ENCODE measurements at places on chromosomes 13 and 19.

- DNase-seq: no peak
These were observed 1.7 kb downstream of the COL4A2 start for GRCh38 chr13:110308656-110309359.

DNA sequence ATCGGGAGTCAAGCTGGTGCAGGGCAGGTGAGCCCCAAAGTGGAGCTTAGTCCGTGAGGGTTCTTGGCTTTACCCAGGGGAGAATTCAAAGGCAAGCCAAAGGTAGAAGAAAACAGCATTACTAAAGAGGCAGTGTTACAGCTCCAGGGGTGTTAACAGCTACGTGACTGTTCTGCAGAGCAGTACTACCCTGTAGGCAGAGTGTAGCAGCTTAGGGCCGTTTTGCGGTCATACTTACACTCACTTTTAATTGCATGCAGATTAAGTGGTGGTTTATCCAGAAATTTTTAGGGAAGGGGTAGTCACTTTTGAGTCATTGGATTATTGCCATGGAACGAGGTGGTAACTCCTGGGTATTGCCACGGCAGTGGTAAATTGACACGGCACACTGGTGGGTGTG is 482.2 kb downstream of the SLITRK5 start:
- no peak for DNase-seq

GRCh38 chr13:100627120-100627519 is 38.5 kb upstream of the GGACT start:
- DNase-seq: no peak

- no peak for DNase-seq
These were observed 15.4 kb upstream of the NOP53 start for GRCh38 chr19:47729799-47730520.

DNA sequence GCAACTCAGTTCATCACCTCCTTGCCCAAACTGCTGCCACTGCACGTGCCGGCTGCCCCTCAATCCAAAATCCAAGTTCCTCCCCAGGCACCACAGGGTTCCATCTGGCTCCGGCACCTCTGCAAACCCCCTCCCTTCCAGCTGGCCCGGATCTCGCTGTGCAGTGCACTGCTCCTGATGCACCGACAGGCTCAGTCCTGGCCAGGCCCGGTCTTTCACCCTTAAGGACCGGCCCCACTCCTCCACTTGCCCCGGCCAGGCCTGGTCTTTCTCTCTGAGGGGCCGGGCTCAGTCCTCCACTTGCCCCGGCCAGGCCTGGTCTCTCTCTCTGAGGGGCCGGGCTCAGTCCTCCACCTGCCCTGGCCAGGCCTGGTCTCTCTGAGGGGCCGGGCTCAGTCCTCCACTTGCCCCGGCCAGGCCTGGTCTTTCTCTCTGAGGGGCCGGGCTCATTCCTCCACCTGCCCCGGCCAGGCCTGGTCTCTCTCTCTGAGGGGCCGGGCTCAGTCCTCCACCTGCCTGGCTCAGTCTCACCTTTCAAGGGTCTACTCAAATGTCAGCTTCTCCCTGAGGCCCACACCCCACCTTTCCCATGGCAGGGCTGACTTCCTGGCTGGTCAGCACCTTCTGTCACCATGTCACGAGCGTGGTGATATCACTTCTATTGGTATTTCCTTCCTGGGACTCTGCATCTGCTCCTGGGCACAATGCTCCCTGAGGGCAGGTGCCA is 6.9 kb downstream of the ZNF787 start:
- DNase-seq: no peak

GRCh38 chr13:49272296-49272695 is 24.6 kb downstream of the CDADC1 start:
- DNase-seq: no peak

GRCh38 chr13:26485288-26485687 is 72.2 kb upstream of the WASF3 start:
- no peak for DNase-seq

- no peak for DNase-seq
These were observed 25.3 kb upstream of the FBN3 start for GRCh38 chr19:8174706-8175105.

DNA sequence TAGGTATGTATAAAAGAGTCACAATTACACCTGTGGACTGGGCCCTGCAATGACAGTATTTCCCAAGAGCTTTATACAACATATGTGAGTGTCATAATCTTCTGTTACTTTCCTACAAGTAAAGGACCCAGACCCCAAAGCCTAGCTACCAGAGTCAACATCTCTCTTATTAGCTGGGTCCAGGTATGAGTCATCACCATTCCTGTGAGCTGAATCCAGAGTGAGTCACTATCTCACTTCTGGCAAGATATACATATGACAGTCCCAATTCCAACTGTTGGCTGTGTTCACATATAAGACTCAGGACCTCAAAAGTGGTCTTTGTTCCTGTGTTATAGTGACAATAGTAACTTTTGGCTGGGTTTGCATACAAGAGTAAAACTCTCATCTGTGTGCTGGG is 46.7 kb downstream of the ZNF729 start:
- no peak for DNase-seq

GRCh38 chr19:10421240-10422045 is 1.1 kb downstream of the PDE4A start:
- DNase-seq: no peak

DNA sequence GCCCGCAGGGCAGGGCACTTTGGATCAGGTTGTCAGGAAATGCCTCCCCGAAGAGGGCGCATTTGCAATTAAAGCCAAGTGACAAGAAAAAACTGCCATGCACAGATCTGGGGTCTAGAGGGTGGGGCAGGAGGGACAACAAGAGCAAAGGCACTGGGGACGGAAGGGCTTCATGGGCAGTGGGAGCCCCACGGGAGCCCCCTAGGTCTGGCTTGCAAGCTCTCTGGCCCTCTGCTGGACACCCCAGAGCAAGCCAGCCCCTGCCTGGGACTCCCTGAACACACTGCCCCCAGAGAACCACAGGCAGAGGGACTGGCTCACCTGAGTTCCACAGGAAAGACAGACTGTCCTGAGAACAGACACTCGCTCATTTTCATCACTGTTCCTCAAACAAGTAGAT is 30.2 kb upstream of the C19orf12 start:
- no peak for DNase-seq

- DNase-seq: no peak
These were observed 2.5 kb upstream of the ZNF121 start for GRCh38 chr19:9586764-9587163.

DNA sequence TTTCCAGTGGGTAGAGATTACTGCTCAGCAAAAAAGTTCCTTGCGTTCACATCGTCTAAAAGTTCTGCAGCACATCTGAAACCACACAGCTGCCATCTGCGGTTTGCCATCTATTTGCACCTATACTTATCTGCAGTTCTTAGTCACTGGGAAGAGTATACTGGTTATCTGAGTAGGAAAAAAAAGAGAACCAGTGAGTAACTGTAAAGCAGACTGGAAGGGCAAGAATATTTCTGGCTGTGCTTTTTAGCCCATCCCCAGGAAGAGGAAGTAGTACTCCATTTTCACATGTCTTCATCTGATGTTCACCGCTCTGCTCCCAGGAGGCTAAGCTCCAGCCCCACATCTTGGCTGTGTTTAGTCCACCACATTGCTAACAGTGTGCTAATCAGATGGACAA is 35.6 kb downstream of the EFNB2 start:
- no peak for DNase-seq

DNA sequence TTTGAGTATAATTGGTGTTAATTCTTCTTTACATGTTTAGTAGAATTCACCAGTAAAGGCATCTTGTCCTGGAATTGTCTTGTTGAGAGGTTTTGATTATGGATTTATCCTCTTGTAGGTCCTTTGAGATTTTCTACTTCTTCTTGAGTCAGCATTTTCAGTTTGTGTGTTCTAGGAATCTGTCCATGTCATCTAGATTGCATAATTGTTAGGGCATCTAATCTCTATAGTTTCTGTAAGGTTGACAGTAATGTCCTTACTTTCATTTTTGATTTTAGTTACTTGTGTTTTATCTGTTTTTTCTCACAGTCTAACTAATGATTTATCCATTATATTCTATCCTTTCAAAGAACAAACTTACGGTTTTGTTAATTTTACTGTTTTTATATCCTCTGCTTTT is 492.0 kb downstream of the FGF9 start:
- DNase-seq: no peak

- no peak for DNase-seq
These were observed 796 bp upstream of the LSM14A start for GRCh38 chr19:34171539-34171876.

GRCh38 chr13:97262058-97262457 is 39.9 kb downstream of the MBNL2 start:
- DNase-seq: no peak

- DNase-seq: no peak
These were observed 28.3 kb downstream of the CYP2B6 start for GRCh38 chr19:41019346-41019745.

- no peak for DNase-seq
These were observed 52.3 kb upstream of the ZNF536 start for GRCh38 chr19:30319876-30320275.

DNA sequence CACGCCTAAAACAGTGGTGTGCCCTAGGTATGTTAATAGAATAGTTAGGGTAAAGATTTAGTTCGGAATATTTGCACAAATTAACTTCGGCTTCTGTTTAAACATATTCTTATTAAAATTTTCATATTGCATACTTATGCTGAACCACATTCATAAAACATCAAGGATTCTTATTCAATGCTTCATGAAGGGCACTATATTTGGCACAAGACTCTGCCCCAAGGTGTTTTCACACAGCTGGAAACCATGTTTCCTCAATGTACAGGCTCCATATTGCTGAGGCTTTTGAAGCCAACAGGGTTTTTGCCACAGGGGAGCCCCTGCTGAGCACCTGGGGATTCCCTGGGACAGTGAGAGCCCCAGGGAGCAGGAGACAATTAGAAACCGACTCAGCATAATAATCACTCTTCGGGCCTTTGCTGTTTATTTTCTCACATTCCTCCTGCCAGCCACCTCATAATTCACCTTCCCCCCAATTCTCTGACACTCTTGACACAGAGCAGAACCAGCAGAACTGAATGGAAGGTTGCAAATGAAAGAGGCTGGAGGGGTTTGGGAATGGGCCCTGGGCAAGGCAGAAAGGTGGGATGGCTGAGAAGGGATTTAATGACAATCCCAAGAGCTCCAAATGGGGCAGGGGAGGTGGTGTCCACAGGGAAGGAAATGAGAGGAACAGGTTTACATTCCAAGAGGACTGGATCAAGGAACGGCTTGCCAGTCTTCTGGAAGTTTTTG is 72.3 kb upstream of the POMP start:
- DNase-seq: no peak

DNA sequence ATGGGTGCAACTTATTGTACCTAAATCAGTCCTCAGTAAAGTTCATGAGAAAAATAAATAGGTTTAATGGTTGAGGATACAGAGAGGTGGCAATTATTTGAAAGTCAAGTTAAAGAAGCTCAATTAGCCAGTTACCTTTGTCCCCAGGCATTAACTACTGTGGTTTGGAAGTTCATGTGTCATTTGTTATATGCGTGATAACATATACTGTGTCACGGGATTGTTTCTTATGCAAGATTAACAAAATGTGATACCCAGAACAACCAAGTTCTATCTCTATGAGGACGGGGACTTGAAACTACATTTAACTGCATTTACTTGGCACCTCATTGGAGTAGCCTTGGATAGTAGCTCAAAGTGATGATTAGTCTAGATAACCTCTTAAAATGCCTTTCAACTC is 13.9 kb upstream of the KATNAL1 start:
- DNase-seq: no peak

GRCh38 chr19:50460161-50460765 is 16.0 kb upstream of the EMC10 start:
- DNase-seq: no peak

- no peak for DNase-seq
These were observed 77.9 kb downstream of the SPACA7 start for GRCh38 chr13:112453874-112454647.

GRCh38 chr13:39536906-39537305 is 66.1 kb downstream of the LHFPL6 start:
- no peak for DNase-seq

DNA sequence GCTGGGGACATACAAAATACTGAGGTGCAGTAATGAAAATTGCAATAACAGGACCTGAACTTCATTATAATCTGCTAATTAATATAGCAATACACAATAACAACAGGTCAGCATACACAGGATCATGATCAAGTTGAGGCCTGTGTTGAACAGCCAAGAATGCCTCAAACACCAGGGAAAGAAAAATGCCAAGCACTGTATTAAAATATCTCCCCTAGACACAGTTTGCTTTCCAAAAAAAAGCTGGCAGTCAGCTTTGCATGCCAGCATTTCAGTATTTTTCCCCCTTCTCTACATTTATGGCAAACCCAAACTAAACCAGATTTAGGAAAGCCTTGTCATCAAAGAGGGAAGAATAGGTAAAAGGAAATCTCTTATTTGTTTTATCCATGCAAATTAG is 226.9 kb downstream of the LHFPL6 start:
- DNase-seq: no peak

GRCh38 chr19:1942078-1942933 is 1.3 kb downstream of the CSNK1G2 start:
- no peak for DNase-seq

DNA sequence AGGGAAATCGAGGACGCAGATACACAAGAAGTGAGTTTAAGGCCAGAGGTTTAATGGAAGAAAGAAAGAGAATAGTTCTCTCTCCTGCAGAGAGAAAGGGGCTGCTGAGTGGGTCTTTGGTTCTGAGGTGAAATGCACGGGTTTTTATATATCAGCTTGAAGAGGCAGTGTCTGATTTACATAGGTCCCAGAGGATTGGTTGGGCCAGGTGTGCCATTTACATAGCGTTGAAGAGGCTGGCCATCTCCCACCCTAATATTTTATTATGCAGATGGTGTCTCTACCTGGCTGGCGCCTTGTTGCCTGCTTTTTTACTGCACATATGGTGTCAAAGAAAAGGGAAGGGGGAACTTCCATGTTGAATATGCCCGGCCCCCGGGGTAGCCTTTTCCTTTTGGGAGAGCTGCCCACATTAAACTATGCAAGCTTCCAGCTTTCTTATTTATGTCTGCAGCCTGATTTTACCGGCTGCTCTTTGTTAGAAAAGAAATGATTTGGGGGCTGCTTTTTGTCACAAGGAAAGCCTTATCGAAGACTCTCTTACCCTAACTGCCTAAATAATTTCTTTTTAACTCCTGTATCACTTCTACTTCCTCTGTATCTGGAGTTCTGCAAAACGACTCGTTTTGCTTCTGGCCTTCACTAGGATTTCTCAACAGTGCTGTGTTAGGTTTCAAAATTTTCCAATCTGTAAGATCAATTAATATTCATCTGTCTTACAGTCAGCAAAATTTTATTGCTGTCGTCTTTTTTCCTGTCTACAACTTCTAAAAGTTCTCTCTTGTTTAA is 268.5 kb downstream of the B3GLCT start:
- no peak for DNase-seq

DNA sequence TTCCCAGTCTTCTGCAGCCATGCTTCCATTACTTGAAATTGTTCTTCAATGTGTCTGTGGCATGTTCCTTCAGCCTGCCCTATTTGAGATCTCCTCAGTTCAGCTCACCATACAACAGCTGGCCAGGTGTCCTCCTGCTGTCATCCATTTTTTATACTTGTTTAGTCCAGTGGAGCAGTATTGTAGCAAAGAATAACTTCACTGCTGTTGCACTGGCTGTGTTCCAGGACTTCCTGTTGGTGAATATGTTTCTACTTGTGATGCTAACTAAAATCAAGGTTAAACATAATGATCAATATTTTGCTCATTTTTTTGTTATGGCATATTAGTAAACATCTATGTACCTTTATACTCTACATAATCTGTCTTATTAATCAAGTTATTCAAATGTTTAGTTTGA is 1394.1 kb downstream of the PCDH9 start:
- no peak for DNase-seq

Data from NCI-H187 treated with DMSO at 0.1 percent for 48 hours (cell line).